ENCODE measurements at places on chromosomes 2 and 18.

DNA sequence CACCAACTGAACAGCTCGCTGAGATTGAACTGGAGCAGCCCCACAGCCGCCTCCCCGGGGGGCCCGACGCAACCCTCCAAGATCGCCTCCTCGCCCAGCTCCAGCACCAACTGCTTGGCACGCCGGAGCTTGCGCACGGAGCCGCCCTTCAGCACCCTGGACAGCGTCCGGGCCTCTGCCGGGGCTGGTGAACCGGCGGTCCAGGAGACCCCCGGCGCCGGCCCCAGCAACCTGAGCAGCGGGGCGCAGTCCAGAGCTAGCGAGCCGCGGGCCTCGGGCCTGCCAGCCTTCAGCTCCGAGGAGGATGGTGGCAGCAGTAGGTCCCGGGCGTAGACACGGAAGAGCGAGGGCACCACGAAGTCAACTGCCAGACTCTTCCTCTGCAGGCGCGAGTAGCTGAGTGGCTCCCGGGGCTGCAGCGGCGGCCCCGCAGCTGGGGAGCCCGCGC lies 1.2 kb downstream of the ALK start:
- peak; percentile 53 for DNase-seq

DNA sequence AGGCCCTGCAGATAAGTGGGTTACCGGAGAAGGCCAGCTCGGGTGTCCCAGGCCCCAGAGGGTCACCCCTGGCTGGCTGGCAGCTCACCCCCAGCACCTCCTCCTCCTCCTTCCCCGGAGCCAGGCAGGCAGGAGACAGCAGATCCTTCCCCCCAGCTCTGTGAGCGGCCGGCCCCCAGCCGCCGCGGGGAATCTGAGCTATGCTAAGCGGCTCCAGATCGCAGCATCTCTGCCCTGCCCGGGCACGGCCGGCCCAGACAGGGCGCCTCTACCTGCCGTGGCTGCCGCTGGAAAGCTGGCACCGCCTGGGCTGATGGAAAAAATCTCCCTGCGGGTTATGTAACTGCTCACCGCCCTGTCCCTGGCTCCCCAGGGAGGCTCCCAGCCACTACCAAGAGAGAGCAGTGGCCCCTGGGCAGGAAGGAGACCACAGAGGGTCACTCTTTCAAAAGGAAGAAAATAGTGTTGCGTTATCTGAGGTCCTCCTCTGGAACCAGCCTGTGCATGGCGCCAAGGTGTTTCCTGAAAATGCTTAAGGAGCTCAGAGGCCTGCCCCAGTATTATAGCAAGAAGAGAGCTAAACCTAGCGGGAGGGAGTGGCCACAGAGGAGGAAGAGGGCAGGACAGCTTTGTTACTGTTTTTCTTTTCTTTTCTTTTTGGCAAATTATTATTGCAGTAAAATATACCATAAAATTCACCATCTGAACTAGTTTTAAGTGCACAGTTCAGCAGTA lies 179.0 kb downstream of the SMAD7 start:
- peak; percentile 47 for DNase-seq

GRCh38 chr2:133716166-133716565 lies 147.9 kb upstream of the NCKAP5 start:
- DNase-seq, result no peak

DNA sequence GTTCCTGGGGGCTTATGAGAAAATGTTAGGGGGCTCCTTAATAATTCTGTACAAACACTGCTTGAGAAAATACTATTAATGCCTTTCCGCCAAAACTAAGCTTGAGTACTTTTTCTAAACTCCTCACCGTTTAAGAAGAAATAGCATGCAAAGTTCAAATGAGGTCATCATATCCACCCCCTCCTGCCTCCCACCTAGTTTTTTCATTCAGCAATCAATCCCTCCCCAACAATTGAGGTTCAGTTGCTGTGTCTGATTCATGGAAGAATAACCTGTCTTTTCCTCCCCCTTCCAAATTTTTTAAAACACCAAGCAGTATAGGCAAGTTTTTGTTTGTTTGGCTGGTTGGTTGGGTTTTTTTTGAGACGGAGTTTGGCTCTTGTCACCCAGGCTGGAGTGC lies 24.4 kb upstream of the RMP24 start:
- no peak for DNase-seq

Data from KBM-7 (cell line).